ENCODE measurements at places on chromosomes 7 and 10. TPM values are rescaled to one million over a fixed set of nuclear protein-coding genes. Genes with fewer than 3 reads are reported as not detected.

DNA sequence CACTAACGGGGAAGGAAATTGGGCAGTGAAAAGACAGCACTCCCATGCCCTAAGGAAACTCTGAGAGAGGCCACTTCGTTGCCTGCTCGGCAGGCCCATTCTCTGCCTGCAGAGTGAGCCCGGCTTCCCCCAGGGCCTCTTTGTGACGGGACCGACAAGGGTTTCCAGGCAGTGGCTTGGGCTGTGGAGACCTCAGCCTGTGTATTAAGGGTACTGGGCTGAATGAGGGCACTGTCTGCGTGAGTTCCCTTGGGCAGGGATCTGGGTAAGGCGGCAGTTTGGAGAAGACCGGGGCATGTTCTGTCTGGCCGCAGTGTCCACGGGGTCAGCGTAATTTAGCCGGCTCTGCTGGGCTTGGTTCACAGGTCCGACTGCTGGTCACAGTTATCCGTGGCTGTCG lies 237.2 kb downstream of the MGMT start:
- H3K27ac ChIP-seq: no peak overlapping the region
- peaks cover 4% of the 10 kb centered on the region for H3K36me3 ChIP-seq
- peaks cover 6% of the 10 kb centered on the region for H3K4me1 ChIP-seq
- no peak overlapping the region for H3K4me3 ChIP-seq
- no peak for DNase-seq
- no peaks in the 10 kb centered on the region for H3K27me3 ChIP-seq

DNA sequence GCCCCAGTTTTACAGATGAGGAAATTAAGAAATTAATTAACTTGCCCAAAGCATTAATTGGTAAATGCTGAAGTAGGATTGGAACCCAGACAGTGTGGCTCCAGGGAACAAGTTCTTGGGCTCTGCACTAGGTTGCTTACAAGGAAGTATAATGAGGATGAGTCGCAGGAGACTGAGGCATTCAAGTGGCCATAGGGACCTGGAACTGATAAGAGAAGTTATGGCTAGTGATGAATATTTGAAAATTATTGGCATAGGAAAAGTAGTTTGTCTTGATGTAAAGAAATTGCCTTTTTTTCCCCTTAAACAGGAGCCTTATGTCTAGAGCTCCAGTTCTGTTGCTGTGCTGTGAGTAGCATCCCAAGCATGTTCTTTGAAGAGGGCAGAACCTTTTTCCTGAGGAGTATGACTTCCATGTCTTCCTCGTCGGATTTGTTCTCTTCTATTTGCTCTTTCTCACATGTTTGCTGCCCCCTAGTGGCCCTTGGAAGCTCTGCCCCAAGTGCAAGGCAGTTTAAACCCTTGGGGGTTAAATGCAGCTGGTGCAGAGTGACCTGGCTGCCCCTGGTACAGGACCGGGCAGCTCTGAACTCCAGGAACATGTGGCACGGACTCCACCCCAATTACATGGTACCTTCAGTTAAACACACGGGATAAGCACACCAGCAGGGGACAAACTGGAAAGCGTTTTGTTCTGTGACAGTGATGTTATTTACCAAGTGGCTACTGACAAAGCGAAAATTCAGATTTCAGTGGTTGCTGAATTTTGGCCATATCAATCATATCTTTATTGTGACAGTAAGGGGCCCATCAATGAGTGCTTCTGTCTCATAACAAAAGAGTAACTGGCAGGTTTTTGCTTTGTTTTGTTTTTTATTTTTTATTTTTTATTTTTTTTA lies 148.8 kb downstream of the HECW1 start:
- H3K27ac ChIP-seq: no peak overlapping the region
- H3K36me3 ChIP-seq: no peaks in the 10 kb centered on the region
- H3K27me3 ChIP-seq: no peaks in the 10 kb centered on the region
- H3K4me3 ChIP-seq: no peak overlapping the region

DNA sequence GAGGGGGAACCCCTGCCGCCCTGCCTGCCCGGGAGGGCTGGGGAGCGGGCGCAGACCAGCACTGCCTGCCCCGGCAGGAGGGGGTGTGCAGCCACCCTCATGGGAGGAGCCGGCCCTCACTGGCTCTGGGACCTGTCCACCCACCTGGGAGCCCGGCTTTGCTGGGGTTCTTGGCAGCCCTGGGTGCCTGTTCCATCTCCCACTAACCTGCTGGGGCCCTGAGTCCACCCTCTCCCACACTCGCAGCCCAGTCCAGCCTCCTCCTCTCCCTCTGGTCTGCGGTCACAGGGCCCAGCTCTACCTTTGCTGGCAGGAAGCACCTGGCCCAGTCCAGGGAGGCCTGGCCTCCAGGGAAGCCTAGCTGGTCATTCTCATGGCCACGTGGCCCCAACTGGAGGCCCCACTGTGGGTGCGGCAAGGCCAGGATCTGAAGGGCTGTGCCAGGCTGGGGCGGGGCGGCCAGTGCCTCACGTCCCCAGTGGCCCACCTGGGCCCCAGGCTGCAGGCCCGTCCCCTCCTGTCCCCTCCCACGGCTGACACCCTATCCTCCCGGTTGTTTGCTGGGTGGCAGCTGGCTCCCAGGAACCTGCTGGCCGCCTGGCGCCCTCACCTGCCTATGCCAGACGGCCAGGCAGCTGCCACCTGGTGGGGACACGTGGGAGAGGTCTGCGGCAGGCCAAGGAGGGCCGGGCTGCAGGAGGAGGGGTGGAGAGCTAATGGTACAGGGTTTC lies at the start of gene TMEM184A:
Gene TMEM184A (minus strand): TSS at position 393 of the 731 bp plus-strand sequence. CDS start 721 bp downstream, outside the sequence.
- H3K27me3 ChIP-seq: no peaks in the 10 kb centered on the region
- H3K27ac ChIP-seq: peak within 1 kb of the TSS; percentile 19
- H3K4me1 ChIP-seq: no peaks in the 10 kb centered on the region
- DNase-seq: peak; percentile 90

DNA sequence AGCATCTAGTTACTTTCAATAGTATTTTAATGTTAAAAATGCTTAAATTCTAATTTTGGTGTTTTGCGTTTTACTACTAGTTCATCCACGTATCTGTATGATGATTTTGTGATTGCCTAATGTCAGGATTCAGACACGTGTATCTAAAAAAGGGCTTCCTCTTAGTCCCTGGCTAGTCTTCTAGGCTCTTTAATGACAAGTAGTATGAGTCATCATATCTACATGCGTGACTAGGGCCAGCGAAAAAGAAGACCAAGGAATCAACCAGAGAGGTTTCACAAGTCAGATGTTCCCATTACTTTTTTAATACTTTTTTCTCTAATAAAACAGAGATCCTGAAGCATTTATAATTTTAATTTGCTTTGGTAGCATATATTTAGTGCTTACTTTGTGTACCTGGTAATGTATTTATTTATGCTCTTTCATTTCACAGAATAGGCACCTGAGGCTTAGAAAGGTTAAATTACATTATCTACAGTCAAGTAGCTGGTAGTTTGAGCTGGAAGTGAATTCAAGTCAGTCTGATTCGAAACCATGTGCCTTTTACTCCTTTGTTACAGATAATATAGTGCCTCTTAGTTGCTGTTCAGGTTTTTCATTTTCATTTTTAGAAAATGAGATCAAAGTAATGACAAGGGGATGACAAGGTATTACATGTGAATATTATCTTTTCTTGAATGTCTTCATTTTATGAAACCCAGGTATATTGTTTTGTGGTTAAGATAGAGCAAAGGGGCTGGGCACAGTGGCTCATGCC lies 140.3 kb downstream of the FOXP2 start:
- no peak overlapping the region for H3K27ac ChIP-seq
- no peaks in the 10 kb centered on the region for H3K27me3 ChIP-seq
- no peaks in the 10 kb centered on the region for H3K4me1 ChIP-seq

- H3K4me1 ChIP-seq: peaks cover 13% of the 10 kb centered on the region
- no peaks in the 10 kb centered on the region for H3K27me3 ChIP-seq
- H3K27ac ChIP-seq: peak overlapping the region; percentile 82
- peak; percentile 62 for DNase-seq
Measured at GRCh38 chr10:58385784-58386112, 538 bp downstream of the TFAM start.

The ARPC1A gene
- total RNA-seq: 137 TPM

The DNAH11 gene
- 3.4 TPM for total RNA-seq

- H3K27ac ChIP-seq: no peak overlapping the region
- no peaks in the 10 kb centered on the region for H3K36me3 ChIP-seq
- no peaks in the 10 kb centered on the region for H3K27me3 ChIP-seq
Measured at GRCh38 chr7:132475669-132476116, 100.6 kb downstream of the PLXNA4 start.
